A549 treated with dexamethasone at 1 μM for 4 hours (cell line): ENCODE measurements at places on chromosomes 4 and X. TPM values are rescaled to one million over a fixed set of nuclear protein-coding genes. Genes with fewer than 3 reads are reported as not detected.

PPP2R3B gene
- 14.5 to 24.8 TPM (median 21.1 TPM) in 5 replicates for total RNA-seq

FAAH2 gene
- total RNA-seq, result 0.06 to 0.19 TPM (median 0.16 TPM) in 5 replicates

H2BW2 gene
- total RNA-seq, result not detected in 5 replicates

SPANXD gene
- 0.15 TPM in 1 of 5 replicates, not detected in the others for total RNA-seq

CLDN34 gene
- total RNA-seq, result not detected in 5 replicates

PPP1R2C gene
- not detected in 5 replicates for total RNA-seq

SLC25A43 gene
- total RNA-seq, result 24.1 to 33.9 TPM (median 31.8 TPM) in 5 replicates

HERC5 gene
- 3.6 to 5.0 TPM (median 4.5 TPM) in 5 replicates for total RNA-seq

FREM3 gene
- total RNA-seq, result not detected in 5 replicates

OCIAD2 gene
- 88.3 to 149 TPM (median 98.2 TPM) in 5 replicates for total RNA-seq

RTL3 gene
- total RNA-seq, result 0.09 to 0.16 TPM (median 0.11 TPM) in 5 replicates

TMEM271 gene
- total RNA-seq, result not detected in 5 replicates

SPANXB1 gene
- total RNA-seq, result 1.8 to 3.1 TPM (median 2.1 TPM) in 5 replicates

SULT1B1 gene
- 0.02 to 0.07 TPM (median 0.03 TPM) in 4 of 5 replicates, not detected in the other for total RNA-seq

STATH gene
- total RNA-seq, result not detected in 5 replicates

ATP1B4 gene
- 0.02 to 0.05 TPM in 2 of 5 replicates, not detected in the others for total RNA-seq

IL2RG gene
- 0.06 to 0.25 TPM (median 0.16 TPM) in 5 replicates for total RNA-seq

GLRA3 gene
- 0.03 to 0.05 TPM in 2 of 5 replicates, not detected in the others for total RNA-seq

USP17L13 gene
- total RNA-seq, result not detected in 5 replicates

EMD gene
- 134 to 157 TPM (median 149 TPM) in 5 replicates for total RNA-seq

DTHD1 gene
- total RNA-seq, result not detected in 5 replicates

TMEM175 gene
- 9.0 to 12.8 TPM (median 10.7 TPM) in 5 replicates for total RNA-seq

EXOC1 gene
- total RNA-seq, result 13.8 to 17.6 TPM (median 15.9 TPM) in 5 replicates

SH3RF1 gene
- 7.1 to 11.0 TPM (median 9.3 TPM) in 5 replicates for total RNA-seq

IL1RAPL2 gene
- not detected in 5 replicates for total RNA-seq

UGT2A1 gene
- not detected in 5 replicates for total RNA-seq

RNF113A gene
- total RNA-seq, result 30.9 to 32.2 TPM (median 31.8 TPM) in 5 replicates

SLC4A4 gene
- total RNA-seq, result 0.97 to 1.7 TPM (median 1.3 TPM) in 5 replicates

GUCY1A1 gene
- total RNA-seq, result not detected in 5 replicates

AADAT gene
- total RNA-seq, result 7.6 to 9.6 TPM (median 8.4 TPM) in 5 replicates

GPR50 gene
- 0.10 to 0.34 TPM (median 0.26 TPM) in 5 replicates for total RNA-seq

ZNF280C gene
- 2.7 to 4.6 TPM (median 3.2 TPM) in 5 replicates for total RNA-seq

PCDH11X gene
- total RNA-seq, result 0.02 TPM in 2 of 5 replicates, not detected in the others

SHISA3 gene
- 0.03 to 0.06 TPM in 2 of 5 replicates, not detected in the others for total RNA-seq

CT83 gene
- not detected in 5 replicates for total RNA-seq

NCAPG gene
- total RNA-seq, result 19.3 to 32.3 TPM (median 25.9 TPM) in 5 replicates

HSFX2 gene
- 0.08 to 0.38 TPM (median 0.19 TPM) in 3 of 5 replicates, not detected in the others for total RNA-seq

RTL9 gene
- total RNA-seq, result 0.06 to 0.15 TPM (median 0.12 TPM) in 5 replicates
